ENCODE measurements at places on chromosomes 2 and 18.

DNA sequence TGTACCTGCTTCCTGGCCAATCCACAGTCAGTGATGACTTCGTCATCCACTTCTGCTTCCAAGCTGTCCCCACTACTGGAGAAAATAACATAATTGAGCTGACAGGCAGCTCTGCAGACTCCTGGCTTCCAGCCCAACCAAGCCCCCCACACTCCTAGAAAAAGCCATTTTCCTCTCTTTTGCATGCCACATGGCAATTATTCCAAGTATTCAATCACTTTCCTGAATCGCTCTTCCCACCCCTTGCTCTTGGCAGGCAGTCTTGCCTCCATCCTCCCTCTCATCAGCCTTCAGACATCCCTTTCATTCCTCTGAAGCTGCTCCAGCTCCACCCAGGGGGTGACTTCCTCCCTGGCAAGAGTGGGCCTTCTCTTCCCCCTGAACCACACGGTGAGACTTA lies 14.3 kb upstream of the ST8SIA5 start:
- DNase-seq: no peak

DNA sequence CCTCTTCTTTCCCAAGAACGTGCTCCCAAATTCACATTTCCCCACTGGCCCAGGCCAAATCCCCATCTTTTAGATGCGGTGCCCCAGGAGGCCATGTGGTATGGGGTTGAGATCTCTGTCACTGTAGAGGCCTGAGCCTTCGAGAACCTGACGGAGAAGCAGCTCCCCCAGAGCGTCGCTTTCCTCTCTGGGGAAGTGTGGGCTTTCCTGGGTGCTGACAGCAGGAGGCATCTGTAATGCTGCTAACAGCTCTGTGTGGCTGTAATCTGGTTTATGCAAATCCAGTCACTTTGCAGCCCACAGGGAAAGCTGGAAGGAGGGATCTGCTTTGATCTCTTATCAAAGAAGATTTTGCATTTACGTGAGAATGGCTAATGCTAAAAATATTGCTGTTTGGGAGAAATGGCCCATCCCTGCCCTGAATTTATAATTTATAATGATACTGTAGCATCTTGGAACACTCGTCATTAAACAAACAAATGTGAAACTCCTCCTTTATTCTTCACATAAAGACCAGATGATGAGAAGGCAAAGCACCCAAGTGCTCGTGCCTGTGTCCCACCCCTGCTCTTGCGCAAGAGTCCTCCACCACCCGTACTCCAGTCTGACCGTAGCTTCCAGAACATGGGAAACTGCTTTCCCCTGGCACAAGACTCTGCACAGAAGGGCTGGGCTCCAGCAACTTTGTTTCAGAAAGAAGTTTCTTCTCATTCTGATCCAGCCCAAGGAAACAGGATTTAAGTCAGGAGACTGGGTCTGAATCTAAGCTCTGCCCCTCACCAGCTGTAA lies 109.9 kb upstream of the EPC2 start:
- no peak for DNase-seq

DNA sequence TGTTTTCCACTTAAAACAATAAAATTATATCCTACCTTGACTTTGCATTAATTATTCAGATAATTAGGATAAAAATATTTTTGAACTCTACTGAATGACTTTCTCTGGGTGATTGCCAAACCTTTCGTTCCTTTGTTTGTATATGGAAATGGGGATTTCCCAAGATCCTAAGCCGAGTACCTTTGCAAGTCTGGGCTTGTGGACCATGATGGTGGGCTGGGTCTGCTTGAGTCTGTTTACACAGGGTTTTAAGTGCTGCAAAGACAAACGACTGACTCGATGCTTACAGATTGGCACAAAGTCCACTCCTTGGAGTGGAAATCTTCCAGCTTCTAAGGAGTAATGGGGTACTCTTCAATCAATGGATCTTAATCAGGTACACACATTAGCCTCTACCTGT lies 659.5 kb downstream of the TSN start:
- peak; percentile 49 for DNase-seq

DNA sequence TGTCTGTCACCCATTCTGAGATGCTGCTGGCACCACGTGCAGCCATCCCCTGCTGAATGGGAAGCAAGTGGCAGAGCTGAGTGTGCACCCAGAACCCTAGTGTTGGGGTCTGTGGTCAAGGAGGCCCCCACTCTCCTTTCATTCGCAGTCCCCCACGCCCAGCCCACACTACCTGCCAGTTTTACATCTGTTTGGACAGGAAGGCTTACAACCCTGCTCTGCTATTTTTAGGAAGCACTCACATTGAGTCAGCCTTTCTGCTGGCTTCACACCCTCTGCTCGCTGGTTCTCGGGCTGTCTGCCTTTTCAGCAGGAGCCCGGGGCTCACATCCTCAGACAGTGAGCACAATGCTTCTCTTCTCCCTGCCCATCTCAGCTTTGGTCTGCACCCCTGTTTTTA lies 10.7 kb upstream of the ADCY3 start:
- DNase-seq: no peak

DNA sequence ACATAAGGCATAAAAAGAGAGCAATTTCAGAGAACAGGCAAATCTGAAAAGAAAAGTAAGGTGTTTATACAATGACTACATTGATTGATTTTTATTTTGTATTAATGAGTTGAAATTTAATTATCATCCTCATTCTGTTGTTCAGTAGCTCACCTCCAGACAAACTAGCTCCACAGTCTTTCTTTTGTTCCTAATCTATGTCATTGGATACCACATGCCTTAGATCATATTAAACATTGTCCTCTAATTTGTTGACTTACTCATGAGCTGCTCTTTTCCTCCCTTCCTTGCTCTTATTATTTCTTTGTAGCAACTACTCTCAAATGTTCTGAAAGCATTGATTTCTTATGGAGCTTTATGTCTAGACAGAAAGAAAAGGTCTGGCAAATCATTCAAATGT lies 185.5 kb upstream of the ZSWIM2 start:
- DNase-seq: no peak

- DNase-seq: peak; percentile 32
These were observed 1.1 kb upstream of the TMEFF2 start for GRCh38 chr2:192195548-192196418.

DNA sequence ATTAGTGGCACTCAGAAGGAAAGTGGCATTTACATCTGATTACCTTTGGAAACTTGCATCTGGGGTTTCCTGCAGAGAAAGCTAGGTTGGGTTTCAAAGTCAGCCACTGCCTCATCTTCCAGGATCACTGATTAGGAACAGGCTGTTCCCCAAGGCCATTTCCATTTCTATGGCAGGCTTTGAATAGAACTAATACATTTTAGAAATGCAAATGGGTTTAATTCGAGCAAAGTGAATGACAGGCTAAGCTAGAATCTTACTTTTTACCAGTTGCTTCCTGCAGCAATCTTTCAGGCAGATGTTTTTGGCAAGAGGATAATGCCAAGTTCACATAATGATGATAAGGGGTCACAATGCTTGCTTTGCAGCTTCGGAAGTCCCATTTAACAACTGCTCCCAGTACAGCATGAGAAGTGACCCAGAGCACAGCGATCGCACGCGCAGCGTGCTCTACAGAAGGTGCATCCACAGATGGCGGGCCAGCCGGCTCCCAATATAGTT lies 336.7 kb downstream of the LPIN1 start:
- DNase-seq: no peak
